Gastroesophageal sphincter (tissue), 4 donors: ENCODE measurements at places on chromosomes 5 and 9. TPM values are rescaled to one million over a fixed set of nuclear protein-coding genes. Genes with fewer than 3 reads are reported as not detected.
A peak's percentile ranks its signal among the peaks of the same experiment; 100 is the strongest.

- peak; percentile 35 for ATAC-seq
These were observed 1.7 kb downstream of the FOXD1 start for GRCh38 chr5:73446631-73447529.

DNA sequence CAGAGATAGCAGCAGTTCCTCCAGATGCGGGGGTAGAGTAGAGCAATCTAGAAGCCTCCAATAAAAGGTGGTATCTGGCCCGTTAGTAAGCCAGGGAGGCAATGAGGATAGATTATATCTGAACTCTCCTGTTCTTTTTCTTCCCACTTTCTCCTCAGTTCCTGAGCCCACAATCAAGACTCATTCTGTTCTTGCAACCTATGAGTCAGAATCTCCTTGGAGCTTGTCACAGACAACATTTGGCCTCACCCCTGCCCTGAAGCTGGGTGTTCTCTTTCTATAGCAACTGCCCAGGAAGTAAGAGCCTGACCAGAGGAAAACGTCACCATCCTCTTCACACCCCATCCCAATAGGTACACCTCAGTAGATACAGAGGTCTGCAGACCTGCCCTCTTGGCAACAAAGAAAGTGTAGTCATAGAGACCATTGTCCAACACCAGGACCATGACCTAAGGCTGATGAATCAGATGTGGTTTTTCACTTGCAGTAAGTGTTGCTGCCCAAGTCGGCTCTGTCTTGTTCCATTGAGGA lies 76.3 kb upstream of the PCA3 start:
- peak; percentile 63 for ATAC-seq

DNA sequence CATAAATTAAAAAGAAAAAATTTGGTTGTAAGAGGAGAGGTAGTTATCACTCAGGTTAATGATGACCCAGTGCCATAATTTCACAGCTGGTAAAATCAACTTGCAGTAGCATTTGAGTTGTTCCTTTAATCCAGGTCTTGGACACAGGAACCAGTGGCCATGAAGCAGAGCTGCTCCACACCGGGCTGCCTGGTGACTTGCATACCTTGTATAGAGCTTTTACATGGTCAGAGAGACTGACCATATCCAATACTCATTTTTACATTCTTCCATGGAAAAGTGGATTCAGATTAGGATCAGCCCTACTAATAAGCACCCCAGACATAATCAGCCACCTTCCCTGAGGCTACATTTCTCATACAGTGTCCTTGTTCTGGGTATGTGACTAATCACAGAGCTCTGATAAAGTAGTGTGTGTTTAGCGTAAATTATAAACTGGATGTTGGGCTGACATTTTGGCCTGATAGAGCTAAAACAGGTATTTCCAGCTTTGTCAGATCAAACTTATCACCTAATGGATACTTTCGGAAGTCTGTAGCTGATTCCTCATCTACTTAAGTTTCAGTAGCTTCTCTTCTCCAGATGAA lies 77.0 kb upstream of the ZSWIM6 start:
- ATAC-seq = no peak

- ATAC-seq = no peak
These were observed 260.2 kb upstream of the PPP1R2B start for GRCh38 chr5:156589946-156590216.

DNA sequence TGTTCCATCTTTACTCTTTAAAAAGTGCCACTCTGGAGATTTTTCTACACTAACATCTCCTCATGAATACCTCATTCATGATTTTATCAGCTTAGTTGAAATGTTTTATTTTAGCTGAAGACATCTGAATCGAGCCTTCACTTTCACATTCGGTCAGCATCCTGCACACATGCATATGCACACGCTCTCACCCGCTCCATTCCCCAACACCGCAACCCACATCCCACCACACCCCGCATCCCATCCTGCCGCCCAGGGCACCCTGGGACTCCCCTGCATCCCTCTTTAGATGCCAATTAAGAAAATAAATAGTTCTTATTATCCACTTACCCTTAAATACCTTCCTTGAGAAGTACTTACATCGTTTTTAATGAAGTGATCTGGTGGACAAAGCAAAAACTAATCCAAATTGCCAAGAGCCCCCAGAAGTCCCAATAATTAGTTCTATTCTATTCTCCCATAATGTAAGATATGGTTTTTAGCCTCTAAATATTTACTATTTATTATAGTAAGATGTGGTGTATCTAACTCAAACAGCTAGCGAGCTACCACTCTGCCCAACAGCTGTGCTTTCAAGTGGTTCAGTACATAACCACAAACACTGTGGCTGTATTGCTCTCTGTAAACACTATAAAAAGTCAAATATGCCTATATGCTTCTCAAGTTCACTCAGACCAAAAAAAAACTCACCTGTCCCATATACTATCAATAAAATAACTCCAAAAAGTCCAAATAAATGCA lies 38.2 kb downstream of the GZMK start:
- no peak for ATAC-seq

- ATAC-seq = no peak
These were observed 9.6 kb upstream of the IFNE start for GRCh38 chr9:21491756-21492155.

- no peak for ATAC-seq
These were observed 44.2 kb downstream of the KIAA1958 start for GRCh38 chr9:112530751-112531205.

DNA sequence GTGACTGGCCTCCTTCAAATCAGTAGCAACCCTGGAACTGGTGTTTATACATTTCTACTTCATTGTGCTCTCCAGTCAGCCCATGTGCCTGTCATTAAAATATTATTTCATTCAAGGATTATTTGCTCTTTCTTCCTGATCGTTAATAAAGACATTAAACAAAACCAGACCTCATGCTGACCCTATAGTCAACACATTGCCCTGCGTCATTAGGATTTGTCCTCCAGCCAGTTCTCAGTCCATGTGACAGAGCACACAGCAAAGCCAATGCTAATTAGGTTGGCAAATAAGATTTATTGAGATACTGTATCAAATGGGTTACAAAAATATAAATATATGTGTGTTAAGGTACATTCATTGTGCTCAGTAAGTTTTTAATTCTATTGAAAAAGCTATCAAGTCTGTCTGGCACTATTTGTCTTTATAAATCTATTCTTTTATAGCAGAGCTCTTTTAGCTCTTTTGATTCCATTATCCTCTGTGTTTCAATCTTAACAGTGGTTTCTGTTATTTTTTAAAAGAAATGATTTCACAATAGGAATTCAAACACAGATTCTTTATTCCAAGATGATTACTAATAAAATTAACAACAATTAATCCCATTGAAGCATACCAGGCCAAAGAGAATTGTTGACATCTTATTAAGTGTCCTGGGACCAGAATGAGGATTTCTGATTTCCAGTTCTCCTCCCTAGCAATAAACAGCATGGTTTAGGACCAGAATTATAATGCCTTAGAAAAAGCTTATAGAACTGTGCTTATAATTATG lies 209.4 kb upstream of the RGMB start:
- ATAC-seq = no peak

ABO gene
- 0.47 TPM for total RNA-seq

GRCh38 chr5:150190503-150190979 lies 679 bp downstream of the SLC6A7 start:
- ATAC-seq = no peak

DNA sequence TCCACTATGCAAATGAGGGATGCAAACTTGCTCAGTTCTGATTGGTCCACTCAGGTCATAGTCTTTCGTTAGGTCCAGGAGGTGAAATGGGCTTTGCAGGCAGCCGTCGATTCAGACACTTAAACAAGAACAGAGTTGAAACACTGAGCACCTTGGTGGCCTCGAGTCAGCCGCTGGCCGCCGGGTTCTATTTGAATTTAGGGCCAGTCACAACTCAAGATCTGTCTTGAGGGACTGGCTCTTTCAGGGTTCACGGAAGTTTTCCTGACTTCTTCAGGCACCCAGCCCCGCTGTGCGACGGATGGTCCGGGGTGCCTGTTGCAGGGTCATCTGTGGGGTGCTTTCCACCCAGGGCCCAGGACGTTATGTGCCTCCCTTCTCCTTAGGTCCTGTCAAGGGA lies 412.8 kb upstream of the IRX4 start:
- no peak for ATAC-seq

- no peak for ATAC-seq
These were observed 2222.7 kb upstream of the WWC1 start for GRCh38 chr5:166068547-166069335.

DNA sequence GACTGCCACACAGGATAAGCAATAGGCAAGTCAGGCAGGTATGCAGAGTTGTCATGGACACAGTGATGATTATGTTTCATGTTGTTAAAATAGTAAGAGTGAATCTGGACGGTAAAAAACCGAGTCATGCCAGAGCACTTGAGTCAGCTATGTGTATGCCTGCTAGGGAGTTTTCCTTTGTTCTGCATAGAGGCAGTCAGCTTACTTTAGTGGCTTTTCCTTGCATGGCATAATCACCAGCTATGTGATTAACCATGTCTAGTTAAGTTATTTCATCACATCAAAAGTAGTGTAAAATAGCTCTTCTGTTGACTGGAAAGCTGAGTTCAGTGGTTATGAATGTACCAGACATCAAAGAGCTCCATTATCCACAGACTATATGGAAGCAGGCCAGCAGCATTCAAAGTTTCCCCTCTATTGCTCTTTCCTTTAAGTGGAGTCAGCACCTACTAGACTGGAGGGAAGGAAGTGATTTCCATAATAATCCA lies 989.8 kb downstream of the TLE1 start:
- no peak for ATAC-seq

- no peak for ATAC-seq
These were observed 95.3 kb upstream of the SLC12A2 start for GRCh38 chr5:127988146-127988760.

SMIM32 gene
- total RNA-seq = not detected

GRCh38 chr9:33124751-33125381 lies 42.3 kb downstream of the B4GALT1 start:
- no peak for ATAC-seq

DNA sequence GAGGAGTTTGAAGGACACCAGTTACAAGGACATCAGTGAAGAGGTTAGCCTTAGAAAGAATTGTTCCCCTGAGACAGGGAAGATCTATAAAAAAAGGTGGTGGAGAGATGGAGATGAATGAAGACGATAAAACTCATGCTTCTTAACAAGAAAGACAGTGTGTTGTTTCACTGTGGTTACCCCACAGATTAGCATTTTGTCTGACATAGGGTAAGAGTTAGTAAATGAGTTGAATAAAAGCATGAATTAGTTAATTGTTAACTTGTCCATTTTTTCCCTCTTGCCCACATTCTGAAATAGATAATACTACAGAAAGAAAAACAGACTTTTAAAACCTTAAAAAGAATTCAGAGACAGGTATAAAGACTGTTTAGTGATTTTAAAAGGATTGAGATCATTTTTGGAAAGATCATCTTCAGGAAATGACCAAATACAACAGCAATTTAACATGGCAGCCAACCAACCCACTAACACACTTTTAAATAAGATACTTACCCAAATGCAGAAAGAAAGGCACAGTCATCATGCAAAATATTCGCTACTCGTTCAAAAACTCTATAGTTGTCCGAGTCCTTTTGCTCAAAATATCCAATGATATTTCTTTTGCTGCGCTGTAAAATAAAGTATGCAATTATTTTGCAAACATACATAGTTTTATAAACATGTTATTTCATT lies 78.5 kb downstream of the ERP44 start:
- no peak for ATAC-seq

DMRT3 gene
- not detected for total RNA-seq

CD14 gene
- total RNA-seq = 84.5 TPM
